Thoracic aorta (tissue), 2 donors: ENCODE measurements at places on chromosomes 6 and 20.

DNA sequence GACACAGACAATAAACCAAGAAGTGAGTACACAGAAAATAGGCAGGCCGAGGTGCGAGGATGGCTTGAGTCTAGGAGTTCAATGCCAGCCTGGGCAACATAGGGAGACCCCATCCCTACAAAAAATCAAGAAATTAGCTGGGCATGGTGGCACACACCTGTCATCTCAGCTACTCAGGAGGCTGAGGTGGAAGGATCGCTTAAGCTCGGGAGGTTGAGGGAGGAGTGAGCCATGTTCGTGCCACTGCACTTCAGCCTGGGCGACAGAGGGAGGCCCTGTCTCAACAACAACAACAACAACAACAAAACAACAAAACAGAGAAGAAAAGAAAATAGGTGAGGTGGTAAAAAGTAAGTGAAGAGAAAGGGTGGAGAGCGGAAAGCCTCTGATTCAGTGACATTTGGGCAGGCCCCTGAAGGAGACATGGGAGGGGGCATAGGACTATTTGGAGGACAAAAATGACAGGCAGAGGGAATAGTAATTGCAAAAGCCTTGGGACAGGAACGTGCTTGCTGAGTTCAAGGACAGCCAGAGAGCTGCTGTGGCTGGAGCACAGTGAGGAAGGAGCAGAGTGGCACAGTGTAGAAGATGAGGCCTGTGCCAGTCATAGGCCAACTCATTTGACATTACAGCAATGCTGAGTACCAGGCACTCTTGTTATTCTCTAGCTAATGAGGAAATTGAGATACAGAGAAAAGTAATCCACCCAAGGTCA, 160.6 kb downstream of the VEGFA start:
- no peaks in the 10 kb centered on the region for H3K36me3 ChIP-seq
- no peak for DNase-seq
- H3K4me1 ChIP-seq = no peaks in the 10 kb centered on the region
- H3K27me3 ChIP-seq = no peaks in the 10 kb centered on the region
- H3K27ac ChIP-seq = no peak overlapping the region
- no peak overlapping the region for H3K4me3 ChIP-seq

DNA sequence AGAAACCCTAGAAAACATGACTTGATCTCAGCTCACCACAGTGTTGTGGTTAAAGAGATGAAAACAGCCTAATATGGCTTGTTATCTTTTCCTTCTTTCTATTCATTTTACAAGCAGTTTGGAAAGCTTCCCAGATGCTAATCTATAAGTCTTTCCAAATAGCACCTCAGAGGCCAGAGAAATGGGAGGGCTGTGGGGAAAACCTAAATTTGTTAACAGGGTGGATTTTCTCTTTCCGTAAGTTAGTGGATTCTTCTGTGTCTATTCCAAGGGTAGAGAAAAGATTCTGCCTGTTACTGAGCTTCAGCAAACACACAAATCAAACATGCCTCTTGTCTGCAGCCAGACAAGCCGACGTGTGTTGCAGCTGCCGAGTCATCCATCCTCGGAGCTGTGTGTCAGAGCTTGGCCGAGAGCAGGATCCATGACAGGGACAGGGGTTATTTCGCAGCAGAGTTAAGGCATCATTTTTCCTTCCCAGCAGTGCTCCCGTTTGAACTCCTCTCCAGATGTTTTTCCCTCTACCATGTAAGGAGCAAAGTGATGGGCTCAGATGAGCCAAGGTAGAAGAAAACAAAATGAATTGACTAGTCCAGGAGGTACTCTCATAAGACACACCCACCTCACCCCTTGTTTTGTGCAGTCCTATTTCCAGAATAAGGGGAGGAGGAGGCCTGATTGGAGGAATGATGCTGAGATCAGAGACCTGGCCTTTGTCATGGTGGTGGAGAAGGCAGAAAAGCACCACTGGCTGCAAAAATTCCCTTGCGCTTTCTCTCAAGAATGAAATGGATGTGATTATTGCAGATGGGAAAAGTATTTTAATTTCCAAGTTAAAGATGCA, 560.0 kb downstream of the C6orf118 start:
- H3K4me1 ChIP-seq = peaks cover 6% of the 10 kb centered on the region
- no peak overlapping the region for H3K4me3 ChIP-seq
- no peak overlapping the region for H3K27ac ChIP-seq
- H3K27me3 ChIP-seq = no peaks in the 10 kb centered on the region
- no peak for DNase-seq

DNA sequence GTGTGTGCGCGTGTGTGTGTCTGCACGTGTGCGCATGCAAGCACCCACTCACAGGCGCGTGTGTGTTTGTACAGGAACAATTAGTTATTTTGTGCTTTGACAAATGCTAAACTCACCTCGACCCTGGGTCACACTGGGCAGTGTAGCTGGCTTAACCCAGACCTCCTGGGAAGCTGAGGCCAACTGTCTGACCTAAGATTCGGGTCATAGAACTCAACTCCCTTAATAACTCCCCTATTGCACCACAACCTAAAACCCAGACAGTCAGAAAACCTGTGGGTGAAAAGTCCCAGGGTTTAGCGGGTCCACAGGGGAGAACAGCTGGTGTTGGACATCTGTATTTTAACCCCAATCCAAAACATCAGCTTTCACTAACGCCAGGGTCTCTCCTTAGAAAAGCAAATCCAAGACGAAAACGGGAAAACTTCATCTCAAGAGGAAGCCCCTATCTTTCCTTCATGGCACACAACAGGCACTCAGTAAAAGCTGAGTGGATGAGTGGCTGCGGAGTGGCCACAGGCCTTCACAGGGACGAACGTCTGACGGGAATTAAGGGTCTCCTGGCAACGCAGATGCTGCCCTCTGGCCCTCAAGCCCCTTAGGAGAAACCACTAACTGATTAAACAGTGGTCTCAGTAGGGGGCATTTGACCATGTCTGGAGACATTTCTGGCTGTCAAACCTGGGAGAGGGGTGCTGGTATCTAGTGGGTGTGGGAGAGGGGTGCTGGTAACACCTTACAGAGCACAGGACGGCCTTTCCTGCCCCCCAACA, 4.5 kb downstream of the PMEPA1 start:
- no peaks in the 10 kb centered on the region for H3K36me3 ChIP-seq
- peak overlapping the region; percentile 85 for H3K4me3 ChIP-seq
- no peak for DNase-seq
- H3K27ac ChIP-seq = peak overlapping the region; percentile 39
- H3K27me3 ChIP-seq = no peaks in the 10 kb centered on the region

- peaks cover 3% of the 10 kb centered on the region for H3K4me1 ChIP-seq
- no peak for DNase-seq
- H3K27me3 ChIP-seq = no peaks in the 10 kb centered on the region
- H3K27ac ChIP-seq = peak overlapping the region; percentile 0
- H3K36me3 ChIP-seq = no peaks in the 10 kb centered on the region
- peak overlapping the region; percentile 1 for H3K4me3 ChIP-seq
These were observed 215.1 kb downstream of the SOX4 start for GRCh38 chr6:21808551-21809242.

DNA sequence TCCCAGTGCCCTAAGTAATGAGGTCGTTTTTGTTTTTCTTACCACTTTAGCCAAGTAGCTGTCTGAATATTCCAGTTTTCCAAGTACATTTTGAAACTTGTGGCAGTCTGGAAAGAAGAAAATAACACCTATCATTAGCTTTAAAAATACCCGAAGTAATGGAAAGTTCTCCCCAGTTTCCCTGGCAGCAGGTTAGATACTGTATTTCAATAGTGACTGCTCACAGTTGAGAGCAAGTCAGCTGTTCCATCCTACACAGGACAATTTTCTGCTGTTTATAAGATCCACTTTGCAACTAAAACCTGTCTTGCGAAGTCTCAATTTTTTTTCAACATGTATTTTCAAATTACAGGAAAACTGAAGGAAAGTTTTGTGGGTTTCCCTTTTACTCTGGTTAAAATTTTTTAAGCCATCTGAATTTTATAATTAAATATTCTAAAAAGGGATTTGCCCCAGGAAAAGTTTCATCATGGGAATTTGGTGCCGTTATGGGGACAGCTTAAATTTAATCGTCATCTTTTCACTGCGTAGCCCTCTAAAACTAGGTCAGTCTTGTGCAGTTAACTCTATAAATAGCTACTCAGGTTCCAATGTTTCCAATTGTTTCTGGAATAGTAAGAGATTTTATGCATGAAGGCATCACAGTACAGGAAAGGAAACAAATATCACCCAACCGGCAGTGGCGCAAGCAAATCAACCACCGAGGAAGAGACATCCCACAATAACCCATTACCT, 96.9 kb downstream of the MBOAT1 start:
- no peaks in the 10 kb centered on the region for H3K36me3 ChIP-seq
- H3K4me1 ChIP-seq = peaks cover 21% of the 10 kb centered on the region
- DNase-seq = no peak
- peak overlapping the region; percentile 49 for H3K27ac ChIP-seq

GRCh38 chr6:35015996-35016395, 125.1 kb downstream of the TCP11 start:
- no peaks in the 10 kb centered on the region for H3K36me3 ChIP-seq
- peaks cover 45% of the 10 kb centered on the region for H3K4me1 ChIP-seq
- no peak for DNase-seq
- peak overlapping the region; percentile 97 for H3K27ac ChIP-seq
- no peaks in the 10 kb centered on the region for H3K27me3 ChIP-seq

DNA sequence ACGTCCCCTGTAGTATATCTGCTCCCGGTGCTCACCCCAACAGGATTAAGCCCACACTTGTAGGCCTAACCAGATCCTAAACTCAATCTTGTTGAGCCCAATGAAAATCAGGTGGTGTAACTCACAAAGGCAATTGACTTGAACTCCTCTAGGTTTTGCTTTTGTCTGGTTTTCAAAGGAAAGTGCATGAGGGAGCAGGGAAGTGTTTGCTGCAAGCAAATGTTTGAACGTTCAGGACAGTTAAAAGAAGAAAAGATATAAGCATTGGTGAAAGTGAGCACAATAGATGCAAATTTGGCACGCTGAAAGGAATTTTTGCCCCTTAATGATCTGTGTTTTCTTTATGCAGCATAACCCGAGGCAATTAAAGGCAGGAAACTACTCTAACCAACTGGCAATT, 212.6 kb downstream of the PLCB1 start:
- H3K27ac ChIP-seq = no peak overlapping the region
- no peak overlapping the region for H3K4me3 ChIP-seq
- no peaks in the 10 kb centered on the region for H3K4me1 ChIP-seq
- H3K36me3 ChIP-seq = no peaks in the 10 kb centered on the region
- H3K27me3 ChIP-seq = no peaks in the 10 kb centered on the region
- DNase-seq = no peak

DNA sequence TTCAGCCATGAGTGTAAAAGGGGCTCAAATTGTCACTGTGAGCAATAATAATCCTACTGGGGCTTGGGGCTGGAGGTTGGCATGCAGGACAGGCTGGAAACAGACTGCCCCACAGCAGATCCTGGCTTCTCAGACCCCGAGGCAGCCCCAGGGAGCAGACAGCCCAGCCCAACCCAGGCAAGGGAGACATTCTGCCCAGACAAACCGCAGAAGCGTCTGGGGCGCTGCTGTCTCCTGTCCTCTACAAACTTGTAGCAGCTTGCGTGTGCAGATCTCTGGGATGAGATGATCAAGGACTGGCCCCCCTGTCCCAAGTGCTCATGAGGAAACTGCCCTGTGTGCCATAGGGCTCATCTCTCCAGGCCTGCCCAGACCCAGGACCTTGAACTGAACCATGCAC, 84.6 kb downstream of the MAFB start:
- H3K27me3 ChIP-seq = no peaks in the 10 kb centered on the region
- H3K4me3 ChIP-seq = no peak overlapping the region
- H3K27ac ChIP-seq = no peak overlapping the region
- no peak for DNase-seq

DNA sequence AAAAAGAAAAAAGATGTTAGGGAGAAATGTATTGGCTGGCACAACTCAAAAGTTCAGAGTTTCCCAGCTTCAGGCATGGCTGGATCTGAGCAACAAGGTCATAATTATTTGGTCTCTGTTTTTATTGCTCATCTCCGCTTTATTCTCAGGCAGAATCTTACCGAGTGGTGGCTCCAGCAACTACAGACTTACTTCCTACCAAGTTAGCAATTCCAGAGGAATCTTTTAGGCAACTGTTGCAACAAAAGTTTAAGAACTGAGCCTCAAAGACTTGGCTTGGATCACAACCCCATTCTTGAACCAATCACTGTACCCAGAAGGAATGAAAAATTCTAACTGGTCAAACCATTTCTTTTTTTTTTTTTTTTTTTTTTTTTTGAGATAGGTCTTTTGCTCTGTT, 35.5 kb upstream of the NCOA3 start:
- H3K4me1 ChIP-seq = peaks cover 16% of the 10 kb centered on the region
- H3K4me3 ChIP-seq = no peak overlapping the region
- no peaks in the 10 kb centered on the region for H3K36me3 ChIP-seq
- H3K27me3 ChIP-seq = no peaks in the 10 kb centered on the region
- no peak for DNase-seq

DNA sequence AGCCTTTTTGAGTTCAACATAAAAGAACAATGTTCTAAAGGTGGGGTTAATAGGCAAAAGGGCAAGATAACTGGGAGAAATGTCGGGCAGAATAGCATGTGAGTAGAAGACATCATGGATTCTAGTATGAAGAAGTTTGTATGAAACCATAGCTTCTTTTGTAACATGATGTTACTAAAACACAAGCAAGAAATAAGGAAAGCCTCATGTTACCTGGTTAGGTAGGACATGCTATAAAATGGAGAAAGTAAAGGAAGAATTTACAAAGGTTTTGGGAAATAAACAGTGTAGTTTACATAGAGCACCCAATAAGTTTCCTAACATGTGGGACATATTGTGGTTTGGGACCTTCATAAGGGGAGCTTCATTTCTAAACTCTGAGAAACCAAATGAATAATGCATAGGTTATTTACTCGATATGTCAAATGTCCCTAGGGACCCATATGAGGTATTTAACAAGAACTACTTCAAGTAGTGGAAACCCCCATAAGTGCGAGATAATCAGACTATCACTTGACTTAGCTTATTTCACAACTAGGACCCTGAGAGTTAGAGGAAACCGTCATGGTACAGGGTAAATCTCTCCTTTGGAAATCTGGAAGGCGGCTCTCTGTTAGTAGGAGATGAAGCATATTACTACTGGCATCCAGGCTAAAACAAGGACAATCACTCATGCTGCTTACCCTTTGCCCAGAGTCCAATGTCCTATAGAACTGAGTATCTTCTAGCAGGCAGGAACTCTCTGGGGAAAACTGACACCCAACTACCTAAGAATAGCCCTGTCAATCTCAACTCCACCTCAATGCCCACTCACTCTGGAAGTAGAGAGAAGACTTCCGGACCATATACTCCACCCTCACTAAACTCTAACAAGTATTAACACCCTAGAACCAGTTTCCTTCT, 57.5 kb downstream of the ILRUN start:
- no peaks in the 10 kb centered on the region for H3K27me3 ChIP-seq
- peaks cover 3% of the 10 kb centered on the region for H3K36me3 ChIP-seq
- no peaks in the 10 kb centered on the region for H3K4me1 ChIP-seq
- DNase-seq = no peak

GRCh38 chr6:128241216-128241615, 279.2 kb downstream of the PTPRK start:
- no peak overlapping the region for H3K27ac ChIP-seq
- no peaks in the 10 kb centered on the region for H3K27me3 ChIP-seq
- no peaks in the 10 kb centered on the region for H3K36me3 ChIP-seq
- no peak for DNase-seq
- no peak overlapping the region for H3K4me3 ChIP-seq
- H3K4me1 ChIP-seq = peaks cover 13% of the 10 kb centered on the region

GRCh38 chr6:31701666-31702404, 1.3 kb downstream of the ABHD16A start:
- H3K4me3 ChIP-seq = peak overlapping the region; percentile 92
- no peak for DNase-seq
- peaks cover 23% of the 10 kb centered on the region for H3K4me1 ChIP-seq
- no peaks in the 10 kb centered on the region for H3K27me3 ChIP-seq
- H3K36me3 ChIP-seq = peaks cover 9% of the 10 kb centered on the region

GRCh38 chr20:59662856-59663512, 58.6 kb downstream of the PHACTR3 start:
- no peak for DNase-seq
- H3K36me3 ChIP-seq = no peaks in the 10 kb centered on the region
- H3K4me1 ChIP-seq = no peaks in the 10 kb centered on the region
- H3K4me3 ChIP-seq = no peak overlapping the region
- H3K27ac ChIP-seq = no peak overlapping the region
